ENCODE measurements at places on chromosomes 11 and 22.

DNA sequence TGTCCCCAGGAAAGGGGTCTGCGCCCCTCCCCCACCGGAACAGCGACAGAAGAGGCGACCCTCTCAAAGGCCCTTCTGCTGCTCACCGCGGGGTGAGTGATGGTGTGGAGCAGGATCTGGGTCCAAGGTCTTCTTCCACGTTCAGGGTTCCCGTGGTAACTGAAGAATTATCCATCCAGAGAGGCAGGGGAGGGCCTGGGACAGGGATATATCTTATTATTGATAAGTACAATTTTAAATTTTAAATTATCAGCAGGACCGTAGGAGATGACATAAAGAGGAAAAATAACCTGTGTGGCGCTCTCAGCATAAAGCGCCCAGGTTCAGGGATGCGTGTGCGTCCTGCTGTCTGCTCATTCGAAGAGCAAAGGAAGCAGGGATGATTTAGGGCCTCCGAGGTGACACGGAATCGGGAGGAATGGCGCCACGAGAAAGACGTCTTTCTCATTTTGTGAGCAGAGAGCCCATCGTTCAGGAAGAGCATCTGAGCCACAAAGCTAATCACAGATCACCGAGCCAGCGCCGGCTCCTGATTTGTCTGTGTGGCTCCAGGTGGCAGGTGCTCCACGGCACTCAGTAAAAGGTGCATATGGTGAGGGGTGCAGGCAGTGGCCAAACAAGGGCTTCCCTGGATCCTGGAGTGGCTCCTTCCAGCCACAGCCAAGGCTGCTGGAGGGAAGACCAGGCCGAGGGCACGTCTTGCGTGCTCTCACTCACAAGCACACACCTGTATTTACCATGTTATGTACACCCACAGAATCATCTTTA lies 19.3 kb downstream of the KRTAP5-5 start:
- no peak for ATAC-seq

GRCh38 chr11:129067454-129067853 lies 124.7 kb downstream of the ARHGAP32 start:
- no peak for ATAC-seq

DNA sequence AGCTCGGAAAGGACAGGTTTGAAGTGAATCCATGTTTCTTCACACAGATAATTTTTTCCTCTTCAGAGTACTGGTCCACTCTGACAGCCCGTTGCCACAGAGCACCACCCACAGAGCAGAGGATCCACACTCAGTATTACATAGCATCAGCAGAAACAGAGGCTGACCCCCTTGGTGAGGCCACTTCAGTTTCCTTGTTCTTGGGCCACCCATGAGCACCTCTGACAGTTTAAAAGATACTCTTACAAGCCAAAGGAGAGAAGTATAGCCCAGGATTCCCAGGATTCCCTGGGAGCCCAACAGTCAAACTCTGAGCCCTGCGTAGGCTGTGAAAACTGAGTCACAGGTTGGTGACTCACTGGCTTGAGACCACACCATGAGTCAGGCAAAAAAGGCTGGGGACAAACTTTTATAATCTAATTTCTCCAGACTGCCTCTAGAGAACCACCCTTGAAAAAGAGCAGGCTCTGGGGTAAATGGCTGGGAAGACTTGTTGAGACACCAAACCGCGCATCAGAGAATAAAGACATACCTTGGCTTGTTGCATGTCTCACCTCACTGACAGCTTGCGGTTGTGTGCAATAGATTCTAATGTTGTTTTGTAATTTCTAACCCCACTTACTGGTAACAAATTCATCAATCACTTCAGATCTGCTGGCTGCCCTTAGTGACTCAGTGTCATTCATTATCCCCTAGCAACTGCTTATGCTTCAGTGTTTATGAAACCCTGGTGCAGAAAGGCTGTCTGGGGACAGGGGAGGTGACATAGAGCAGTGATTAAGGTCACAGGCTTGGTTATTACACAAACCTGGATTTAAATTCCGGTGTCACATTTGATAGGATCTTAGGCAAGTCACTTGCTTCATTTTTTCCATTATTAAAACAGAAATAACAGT lies 56.9 kb upstream of the PRSS23 start:
- peak; percentile 67 for ATAC-seq

GRCh38 chr11:334264-334994 lies 13.8 kb upstream of the IFITM3 start:
- no peak for ATAC-seq

DNA sequence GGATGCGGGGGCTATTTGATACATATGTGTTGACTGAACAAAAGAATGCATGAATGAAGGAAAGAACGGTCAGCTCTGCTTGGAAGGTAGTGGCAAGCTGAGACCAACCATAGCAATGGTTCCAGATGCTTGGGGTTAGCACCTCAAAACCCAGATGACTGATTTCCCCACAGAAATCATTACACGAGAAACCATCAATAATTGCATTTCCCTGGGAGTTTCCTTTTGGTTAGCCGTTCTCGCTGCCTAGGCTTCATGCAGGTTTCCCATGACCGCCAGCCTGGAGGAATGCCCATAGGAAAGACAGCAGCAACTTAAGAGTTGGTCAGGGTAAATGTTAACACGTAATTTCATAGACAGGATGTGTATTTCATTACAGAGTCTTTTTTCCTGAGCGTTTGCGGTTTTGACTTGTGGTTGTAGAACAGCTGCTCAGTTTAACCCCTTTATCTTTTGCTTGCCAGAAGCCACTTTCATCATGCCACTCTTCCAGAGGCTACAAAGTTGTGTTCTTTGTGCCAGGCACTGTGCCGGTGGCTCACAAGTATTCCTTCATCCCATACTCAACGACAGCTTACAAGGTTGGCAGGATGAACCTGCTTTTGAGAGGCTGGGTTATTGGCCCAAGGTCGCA lies 2.8 kb downstream of the IL17RA start:
- ATAC-seq = no peak

DNA sequence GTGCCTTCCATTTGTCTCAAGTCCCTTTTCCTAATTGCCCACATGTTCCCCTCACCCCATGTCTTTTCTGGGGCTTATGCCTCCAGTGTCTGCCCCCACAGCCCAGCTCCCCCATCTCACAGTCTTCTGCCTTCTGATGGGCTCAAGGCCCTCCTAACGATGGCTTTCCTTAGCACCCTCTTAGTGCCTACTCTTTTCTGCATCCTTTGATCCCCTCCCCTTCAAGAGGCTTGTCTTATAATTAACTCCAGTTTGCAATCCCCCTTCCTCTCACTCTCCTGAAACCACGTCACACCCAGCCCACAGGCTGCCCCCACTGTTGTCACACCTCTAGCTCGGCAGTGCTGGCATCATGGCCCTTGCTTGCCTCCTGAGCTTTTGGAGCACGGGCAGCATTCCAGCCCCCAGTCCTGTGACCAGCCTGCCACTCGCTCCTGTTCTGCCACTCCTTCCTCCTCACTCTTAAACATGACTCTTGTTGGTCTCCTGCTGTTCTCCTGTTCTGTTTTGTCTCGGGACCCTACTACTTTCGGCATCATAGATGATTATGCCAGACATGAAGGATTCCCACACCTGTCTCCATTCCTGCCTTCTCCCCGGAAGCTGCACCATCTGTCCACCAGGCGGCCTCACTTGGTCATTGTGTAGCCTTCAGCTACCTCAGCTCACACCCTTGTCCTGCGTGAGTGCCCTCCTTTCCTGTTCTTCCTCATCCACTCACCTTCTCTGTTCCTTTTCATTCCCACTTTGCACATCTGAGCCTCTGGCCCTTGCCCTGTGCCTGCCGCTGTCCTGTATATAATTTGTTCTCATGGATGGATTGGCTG lies 26.1 kb downstream of the UBE2L3 start:
- ATAC-seq = peak; percentile 69

DNA sequence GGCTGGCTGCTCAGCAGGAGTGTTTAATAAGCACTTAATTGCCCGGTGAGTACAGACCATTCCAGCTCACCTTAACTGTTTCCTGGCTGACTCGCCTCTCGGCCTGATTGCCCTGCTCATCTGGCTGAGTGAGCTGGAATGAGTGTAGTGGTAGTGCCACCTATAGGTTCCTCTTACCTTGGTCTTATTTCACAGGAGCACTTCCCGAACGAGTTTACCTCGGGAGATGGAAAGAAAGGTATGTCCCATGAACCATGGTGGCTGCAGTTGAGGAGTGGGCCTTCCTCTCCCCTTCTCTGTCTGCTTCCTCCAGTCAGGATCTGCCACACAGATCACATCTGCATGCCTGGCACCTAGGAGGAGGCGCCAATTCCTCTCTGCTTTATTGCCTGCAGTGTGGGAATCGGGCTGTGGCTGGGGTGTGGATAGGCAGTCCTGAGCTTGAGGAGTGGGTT lies 26.7 kb downstream of the UPB1 start:
- ATAC-seq = peak; percentile 84

- ATAC-seq = no peak
Measured at GRCh38 chr11:11724994-11725393, 103.2 kb upstream of the GALNT18 start.

GRCh38 chr11:71551711-71552110 lies 3.5 kb downstream of the KRTAP5-9 start:
- ATAC-seq = no peak

DNA sequence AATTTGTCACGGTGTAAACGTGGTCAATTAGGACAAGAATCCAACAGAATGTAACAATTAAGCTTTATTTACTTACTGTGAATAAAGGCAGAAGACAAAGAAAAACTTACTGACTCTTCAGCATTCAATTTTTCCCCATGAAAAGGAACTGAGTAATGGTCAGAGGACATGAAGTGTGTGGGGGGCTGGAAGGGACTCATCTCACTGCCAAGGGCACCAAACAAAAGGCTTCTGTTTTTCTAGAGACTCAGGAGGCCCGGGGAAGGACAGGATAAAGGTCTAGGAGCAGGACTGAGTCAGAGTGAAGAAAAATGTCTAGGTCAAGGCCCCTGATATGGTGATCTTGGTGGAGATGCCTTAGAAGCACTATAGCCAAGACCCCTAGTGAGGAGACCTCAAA lies 564.2 kb upstream of the ANO5 start:
- ATAC-seq = no peak

DNA sequence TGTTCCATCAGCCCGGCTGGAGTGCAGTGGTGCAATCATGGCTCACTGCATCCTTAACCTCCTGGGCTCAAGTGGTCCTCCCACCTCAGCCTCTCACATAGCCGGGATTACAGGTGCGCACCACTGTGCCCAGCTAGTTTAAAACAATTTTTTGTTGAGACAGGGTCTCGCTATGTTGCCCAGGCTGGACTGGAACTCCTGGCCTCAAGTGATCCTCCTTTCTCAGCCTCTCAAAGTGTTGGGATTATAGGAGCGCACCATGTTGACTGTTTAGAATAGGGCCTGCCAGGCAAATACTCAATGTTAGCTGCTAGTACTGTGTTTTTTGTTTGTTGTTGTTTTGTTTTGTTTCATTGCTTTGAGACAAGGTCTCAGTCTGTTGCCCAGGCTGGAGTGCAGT lies 66.4 kb downstream of the ARHGAP8 start:
- no peak for ATAC-seq

- ATAC-seq = peak; percentile 19
Measured at GRCh38 chr11:83156996-83157593, at the start of gene PCF11. Gene PCF11, plus strand, starts transcription at chr11:83157131. Its CDS starts 309 bp downstream, at chr11:83157440.

- peak; percentile 89 for ATAC-seq
Measured at GRCh38 chr11:74388678-74389327, 9.4 kb downstream of the PGM2L1 start.

- peak; percentile 96 for ATAC-seq
Measured at GRCh38 chr11:102469196-102469821, 16.7 kb upstream of the TMEM123 start.

- no peak for ATAC-seq
Measured at GRCh38 chr11:6345366-6345765, 25.1 kb upstream of the CAVIN3 start.

- no peak for ATAC-seq
Measured at GRCh38 chr11:82680252-82680651, 53.4 kb downstream of the FAM181B start.

GRCh38 chr11:59615120-59615636 lies 396 bp downstream of the OSBP start:
- no peak for ATAC-seq

DNA sequence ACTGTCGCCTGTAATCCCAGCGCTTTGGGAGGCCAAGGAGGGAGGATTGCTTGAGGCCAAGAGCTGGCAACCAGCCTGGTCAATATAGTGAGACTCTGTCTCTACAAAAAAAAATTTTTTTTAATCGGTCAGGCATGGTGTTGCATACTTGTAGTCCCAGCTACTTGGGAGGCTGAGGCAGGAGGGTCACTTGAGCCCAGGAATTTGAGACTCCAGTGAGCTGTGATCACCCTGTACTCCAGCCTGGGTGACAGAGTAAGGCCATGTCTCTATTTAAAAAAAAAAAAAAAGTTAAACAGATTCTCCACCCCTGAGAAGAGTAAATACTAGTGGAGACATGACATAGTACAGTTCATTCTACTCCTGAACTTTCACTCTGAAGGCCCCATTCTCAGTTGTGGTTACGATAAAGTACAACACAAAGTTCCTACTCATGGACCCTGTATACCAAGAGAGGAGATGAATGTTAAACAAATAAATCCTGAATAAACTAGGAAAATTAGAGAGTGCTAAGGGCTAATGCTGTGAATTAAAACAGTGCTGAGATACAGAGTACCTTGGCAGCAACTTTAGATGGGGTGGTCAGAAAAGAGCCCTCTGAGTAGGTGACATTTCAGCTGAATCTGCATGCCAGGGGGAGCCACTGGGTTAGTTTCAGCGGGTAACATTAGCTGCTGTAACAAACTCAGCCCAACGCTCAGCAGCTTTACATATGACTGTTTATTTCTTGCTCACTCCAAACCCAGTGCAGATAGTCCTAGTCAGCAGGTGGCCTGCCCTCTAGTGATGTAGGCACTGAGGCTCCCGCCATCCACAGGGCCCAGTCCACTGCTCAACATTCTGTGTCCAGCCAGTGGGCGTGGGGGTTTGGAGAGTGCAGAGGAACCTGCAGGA lies 75.1 kb downstream of the DBX1 start:
- ATAC-seq = no peak

DNA sequence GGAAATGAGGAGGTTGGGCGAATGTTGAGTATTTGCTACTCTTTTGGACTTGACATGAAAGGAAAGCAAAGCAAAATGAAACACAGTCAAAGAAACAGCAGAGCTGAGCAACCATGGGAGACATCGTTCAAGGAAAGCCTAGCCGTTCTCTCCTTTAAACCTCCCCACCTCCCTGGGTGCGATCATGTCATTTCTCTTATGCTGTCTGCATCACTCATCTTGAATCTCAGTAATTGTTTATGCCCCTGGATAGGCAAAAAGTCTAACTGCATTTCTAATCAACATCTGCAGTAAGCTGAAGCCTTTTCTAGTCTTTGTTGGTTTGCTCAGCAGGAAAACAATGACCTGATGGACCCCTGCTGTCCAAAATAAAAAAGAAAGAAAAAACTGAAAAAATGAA lies 107.0 kb downstream of the MSANTD4 start:
- ATAC-seq = no peak

- ATAC-seq = no peak
Measured at GRCh38 chr11:67165623-67166022, 46.6 kb downstream of the KDM2A start.

Measured in SK-N-SH treated with all-trans-retinoic acid at 6 μM for 48 hours (cell line).